Cardiac septum (tissue), 1 donor: ENCODE measurements at places on chromosomes 4 and X. TPM values are rescaled to one million over a fixed set of nuclear protein-coding genes. Genes with fewer than 3 reads are reported as not detected.

- DNase-seq, result no peak
Measured at GRCh38 chr4:18803781-18804180, 782.2 kb upstream of the LCORL start.

The PABPC4L gene
- total RNA-seq, result 0.89 TPM

- DNase-seq, result no peak
Measured at GRCh38 chrX:136652822-136653723, 5.1 kb downstream of the CD40LG start.

The ADH4 gene
- not detected for total RNA-seq

The ERAS gene
- not detected for total RNA-seq

The MAGED4B gene
- total RNA-seq, result 1.5 TPM

DNA sequence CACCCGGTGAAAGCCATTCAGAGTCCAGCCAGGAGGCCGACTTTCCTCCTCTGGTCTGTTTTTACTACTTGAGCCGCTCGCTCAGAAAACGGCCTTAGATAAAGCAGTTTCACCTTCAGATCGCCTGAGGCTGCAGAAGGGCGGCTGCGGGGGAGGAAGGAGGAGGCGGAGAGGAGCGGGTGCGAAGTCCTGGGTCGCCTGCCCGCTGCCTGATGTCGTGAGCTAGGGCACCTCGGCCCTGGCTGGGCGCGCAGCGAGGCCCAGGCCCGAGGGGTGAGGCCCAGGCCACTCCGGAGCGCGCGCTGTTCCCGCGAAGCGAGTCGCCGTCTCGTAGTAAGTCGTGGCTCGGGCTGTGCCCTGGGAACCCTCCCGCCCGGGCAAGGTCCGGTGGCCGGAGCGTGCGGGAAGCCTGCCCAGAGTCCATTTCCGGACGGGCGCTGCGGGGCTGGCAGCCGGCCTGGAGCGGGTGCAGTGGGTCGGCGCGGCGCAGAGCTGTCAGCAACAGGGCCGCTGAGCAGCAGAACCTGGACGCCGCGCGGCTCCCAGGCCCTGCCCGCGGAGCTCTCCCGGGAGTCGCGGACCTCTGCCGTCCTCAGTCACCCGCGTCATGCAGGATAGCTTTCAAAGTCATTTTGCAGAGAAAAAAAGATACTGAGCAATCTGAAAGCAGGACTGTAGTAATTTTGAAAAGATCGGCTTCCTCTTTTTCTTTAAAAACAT is 18.6 kb downstream of the TRIM2 start:
- DNase-seq, result peak; percentile 80

The HCFC1 gene
- 39.5 TPM for total RNA-seq

DNA sequence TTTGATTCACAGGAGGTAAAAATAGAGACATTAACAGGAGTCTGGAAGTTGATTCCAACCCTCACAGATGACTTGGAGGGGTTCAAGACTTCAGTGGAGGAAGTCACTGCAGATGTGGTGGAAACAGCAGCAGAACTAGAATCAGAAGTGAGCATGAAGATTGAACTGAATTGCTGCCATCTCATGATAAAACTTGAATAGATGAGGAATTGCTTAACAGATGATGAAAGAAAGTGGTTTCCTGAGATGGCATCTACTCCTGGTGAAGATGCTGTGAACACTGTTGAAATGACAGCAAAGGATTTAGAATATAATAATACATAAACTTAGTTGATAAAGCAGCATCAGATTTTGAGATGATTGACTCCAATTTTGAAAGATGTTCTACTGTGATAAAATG is 76.5 kb downstream of the RELL1 start:
- no peak for DNase-seq

The CENPVL2 gene
- not detected for total RNA-seq

The ZFP42 gene
- not detected for total RNA-seq

The FAM241A gene
- total RNA-seq, result 6.7 TPM

DNA sequence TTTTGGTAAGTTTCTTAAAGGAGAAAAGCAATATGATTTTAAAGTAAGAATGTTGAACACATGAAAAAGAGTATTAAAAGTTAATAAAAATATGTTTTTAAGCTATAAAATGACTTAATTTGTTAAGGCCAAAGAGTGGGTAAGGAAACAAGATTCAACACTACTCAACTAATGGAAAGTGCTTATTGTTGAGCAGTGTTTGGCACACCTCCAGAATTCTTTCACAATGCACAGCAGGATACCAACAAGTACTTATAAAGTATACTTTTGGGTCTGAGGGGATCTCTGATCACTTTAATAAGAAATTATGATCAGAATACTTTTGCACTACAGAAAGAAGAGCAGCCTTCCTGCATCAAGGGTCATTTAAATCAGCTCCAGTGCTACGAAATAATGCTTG is 5.9 kb downstream of the LAMP2 start:
- DNase-seq, result no peak

GRCh38 chr4:7744142-7744804 is 195.4 kb downstream of the AFAP1 start:
- DNase-seq, result no peak

GRCh38 chrX:154354013-154354412 is 20.4 kb downstream of the FLNA start:
- no peak for DNase-seq

The EPHA5 gene
- 0.22 TPM for total RNA-seq

DNA sequence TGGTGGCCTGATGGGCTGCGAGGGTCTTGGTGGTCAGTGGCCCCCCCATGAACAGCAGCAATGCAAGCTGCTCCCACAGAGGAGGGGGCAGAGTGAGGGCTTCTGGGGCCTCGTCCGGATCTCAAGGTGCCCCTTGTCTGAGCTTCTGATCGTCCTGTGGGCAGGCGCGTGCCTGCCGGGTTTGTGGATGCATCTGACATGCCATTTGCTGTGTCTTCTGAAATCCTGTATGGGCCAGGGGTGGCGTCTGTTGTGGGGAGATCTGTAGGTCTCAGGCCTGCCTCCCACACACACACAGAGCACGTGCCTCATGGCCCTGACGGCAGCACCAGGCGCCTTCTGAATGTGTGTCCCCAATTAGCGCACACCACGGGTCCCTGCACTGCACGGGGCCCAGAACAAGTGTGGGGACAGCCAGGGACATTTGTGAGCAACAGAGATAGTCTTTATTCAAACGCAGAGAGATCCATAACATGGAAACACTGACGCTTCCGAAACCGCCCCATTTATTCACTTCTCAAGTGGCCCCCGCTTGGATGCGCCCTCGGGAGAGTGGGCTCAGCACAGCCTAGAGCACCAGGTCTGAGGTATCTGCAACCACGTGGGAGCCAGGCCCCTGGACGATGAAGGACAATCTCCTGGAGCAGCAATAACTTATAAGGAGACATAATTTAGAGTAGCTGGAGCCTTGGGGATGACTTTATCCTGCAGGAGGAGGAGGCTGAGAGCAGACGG is 5.7 kb downstream of the SPON2 start:
- DNase-seq, result no peak

DNA sequence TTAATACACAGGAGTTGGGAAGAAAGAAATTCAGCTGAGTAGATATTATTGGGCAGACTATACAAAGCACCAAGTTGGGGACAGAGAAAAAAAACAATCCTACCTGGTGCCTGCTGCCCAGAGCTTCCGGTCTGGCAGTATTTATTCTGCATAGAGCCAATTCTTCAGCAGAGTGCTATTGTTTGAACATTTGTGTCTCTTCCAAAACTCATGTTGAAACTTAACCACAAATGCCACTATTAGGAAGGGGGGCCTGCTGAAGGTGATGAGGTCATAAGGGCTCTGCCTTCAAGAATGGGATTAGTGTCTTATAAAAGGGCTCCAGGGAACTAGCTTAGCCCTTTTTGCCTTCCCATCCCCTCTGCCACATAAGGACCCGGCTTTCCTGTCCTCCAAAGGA is 136.2 kb downstream of the EVC2 start:
- no peak for DNase-seq

The CLTRN gene
- total RNA-seq, result 0.94 TPM

- no peak for DNase-seq
Measured at GRCh38 chr4:80393970-80394250, 58.4 kb downstream of the CFAP299 start.

The ATP5ME gene
- 734 TPM for total RNA-seq

DNA sequence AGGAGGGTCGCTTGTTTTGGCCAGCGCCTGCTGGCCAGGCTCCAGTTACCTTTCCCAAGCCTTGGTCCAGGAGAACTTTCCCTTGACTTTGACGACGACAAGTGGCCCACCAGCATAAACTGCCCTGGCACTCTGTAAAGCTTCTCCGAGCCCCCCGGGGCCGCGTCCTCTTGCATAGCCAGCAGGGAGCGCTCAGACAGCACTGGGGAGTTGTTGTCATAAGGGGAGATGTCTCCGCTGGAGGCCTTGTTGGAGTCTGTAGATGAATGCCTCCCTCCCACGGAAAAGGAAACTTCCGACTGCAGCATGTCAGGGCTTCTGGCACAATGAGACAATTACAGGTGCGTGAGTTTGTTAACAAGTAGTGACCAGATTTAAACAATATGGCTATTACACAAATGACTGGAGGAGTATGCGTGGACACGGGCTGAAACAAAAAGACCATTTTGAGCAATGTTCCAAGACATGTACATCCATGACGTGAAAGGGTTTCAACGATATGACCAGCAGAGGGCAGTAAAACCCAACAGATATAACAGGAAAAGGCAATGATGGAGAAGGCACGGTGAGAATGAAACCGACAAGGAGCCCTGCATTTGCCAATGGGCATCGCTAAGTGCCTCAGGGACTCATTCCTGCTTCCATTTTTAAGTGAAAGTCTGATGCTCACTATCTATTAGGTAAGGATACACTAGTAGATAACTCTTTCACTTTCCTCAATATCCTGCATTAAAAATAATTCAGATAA is 33.0 kb downstream of the HCCS start:
- DNase-seq, result no peak

- DNase-seq, result no peak
Measured at GRCh38 chr4:138864961-138865720, 150.4 kb upstream of the NOCT start.

The USP53 gene
- total RNA-seq, result 49.7 TPM

DNA sequence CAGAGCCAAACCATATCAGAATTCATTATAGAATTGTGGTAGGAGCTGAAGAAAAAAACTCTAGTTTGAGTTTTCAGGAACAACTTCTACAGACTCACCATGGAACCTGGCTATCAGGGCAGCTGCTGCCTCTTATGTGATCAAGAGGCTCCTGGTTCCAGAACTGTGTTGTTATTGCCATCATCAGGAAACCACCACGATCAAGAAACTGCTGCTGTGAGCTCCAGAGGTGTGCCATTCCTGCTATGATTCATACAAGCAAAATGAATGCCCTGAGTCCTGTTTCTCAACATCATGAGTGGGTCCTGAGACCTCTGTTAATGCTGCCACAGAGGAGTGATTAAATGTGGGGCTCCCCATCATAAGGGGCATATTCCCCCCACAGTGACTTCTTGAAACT is 43.7 kb downstream of the TASL start:
- DNase-seq, result no peak

GRCh38 chrX:132622130-132622529 is 133.3 kb upstream of the MBNL3 start:
- no peak for DNase-seq

- no peak for DNase-seq
Measured at GRCh38 chr4:183747931-183748670, 89.0 kb downstream of the TRAPPC11 start.

- no peak for DNase-seq
Measured at GRCh38 chr4:108751321-108751720, 11.5 kb downstream of the ETNPPL start.

The MAGEH1 gene
- 11.7 TPM for total RNA-seq

The XG gene
- total RNA-seq, result 2.6 TPM

- DNase-seq, result no peak
Measured at GRCh38 chrX:13216139-13216538, 103.7 kb downstream of the ATXN3L start.

DNA sequence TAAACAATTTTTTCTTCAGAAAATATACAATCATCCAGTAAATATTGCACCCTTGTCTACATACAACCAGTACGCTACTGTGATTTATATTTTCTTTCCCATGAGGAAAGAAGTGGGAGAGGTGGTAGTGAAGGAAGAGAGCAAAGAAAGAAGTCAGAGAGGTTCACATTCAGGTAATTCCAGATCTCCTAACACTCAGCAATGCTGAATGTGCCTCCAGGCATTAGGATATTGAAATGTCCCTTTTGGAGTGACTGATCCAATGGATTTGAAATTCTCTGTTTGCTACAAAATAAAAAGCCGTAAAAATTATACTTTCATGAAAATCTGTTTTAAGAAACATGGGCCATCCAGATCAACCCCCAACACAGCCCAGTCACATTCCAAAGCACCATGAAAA is 211.9 kb upstream of the NR3C2 start:
- DNase-seq, result no peak

- no peak for DNase-seq
Measured at GRCh38 chr4:76203541-76203940, 10.1 kb downstream of the SCARB2 start.

The PRRG1 gene
- 9.8 TPM for total RNA-seq

GRCh38 chr4:2289311-2289954 is 27.5 kb upstream of the MXD4 start:
- DNase-seq, result peak; percentile 54

The SPANXB1 gene
- not detected for total RNA-seq

DNA sequence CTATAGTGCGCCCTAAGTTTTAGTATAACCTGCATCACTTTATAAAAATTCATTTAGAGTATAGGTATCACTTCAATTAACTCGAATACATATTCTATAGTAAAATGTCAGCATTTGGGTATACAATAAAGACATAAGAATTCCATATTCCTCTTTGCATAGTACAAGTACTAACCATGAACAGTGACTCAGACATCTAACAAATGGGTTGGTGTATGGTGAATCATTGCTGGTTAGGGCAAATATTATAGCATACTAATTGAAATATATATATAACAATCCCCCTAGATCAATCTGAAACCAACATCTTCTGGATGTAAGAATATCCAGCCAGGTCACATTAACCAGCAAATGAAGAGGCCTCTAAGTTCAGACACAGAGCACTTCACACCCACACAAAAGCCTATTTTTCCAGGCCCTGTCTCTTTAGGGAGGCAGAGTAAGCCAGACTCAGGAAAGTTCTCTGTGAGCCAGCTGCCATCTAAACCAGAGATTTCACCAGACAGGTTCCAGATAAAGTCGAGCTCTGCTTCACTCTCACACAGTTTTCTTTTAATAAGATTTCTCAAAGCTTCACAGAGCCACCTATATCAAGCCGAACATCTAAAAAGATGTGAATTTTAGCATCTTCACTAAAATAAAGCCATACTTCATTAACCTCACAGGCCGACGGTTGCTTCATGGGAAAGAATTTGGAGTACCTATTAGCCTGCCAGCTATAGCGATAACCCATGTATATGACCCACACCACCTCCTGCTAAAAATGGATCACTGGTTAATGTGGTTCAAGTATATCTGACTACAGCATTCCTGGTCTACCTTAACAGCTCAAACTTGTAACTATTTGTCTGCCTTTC is 200.0 kb upstream of the FTHL17 start:
- no peak for DNase-seq

DNA sequence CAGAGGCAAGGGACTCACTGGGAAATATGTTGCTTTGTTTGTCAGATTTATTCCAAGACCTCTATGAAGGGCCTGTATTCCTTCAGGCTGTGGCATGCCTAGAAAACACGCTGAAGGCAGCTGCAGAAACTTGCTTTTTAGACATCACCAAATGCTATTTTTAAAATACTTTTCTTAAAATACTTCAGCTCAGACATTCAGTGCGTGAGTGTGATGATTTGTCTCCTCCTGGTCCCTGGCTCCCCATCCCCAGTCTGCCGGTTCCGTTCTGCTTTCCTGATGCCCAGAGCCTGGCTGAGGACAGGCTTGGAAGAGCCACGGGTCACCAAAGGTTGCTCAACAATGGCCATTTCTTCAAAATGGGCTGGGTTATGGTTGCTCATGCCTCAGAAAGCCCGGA is 55.0 kb downstream of the PSAPL1 start:
- no peak for DNase-seq

The MID1 gene
- 35.7 TPM for total RNA-seq

The FRAS1 gene
- 4.2 TPM for total RNA-seq
